ENCODE measurements at places on chromosomes 2 and 18. TPM values are rescaled to one million over a fixed set of nuclear protein-coding genes. Genes with fewer than 3 reads are reported as not detected.

GRCh38 chr2:40103163-40103562 is 324.1 kb upstream of the THUMPD2 start:
- peaks cover 3% of the 10 kb centered on the region for H3K4me1 ChIP-seq
- H3K4me3 ChIP-seq = no peak overlapping the region
- no peak for DNase-seq
- H3K27ac ChIP-seq = no peak overlapping the region
- no peaks in the 10 kb centered on the region for H3K36me3 ChIP-seq
- H3K27me3 ChIP-seq = no peaks in the 10 kb centered on the region

DNA sequence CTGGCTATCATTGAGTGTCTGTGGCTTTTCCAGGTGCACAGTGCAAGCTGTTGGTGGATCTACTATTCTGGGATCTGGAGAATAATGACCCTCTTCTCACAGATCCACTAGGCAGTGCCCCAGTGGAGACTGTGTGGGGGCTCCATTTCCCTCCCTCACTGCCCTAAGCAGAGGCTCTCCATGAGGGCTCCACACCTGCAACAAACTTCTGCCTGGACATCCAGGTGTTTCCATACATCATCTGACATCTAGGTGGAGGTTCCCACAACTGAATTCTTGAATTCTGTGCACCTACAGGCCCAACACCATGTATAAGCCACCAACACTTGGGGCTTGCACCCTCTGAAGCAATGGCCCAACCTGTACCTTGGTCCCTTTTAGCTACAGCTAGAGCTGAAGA is 775.4 kb upstream of the CDH2 start:
- no peak overlapping the region for H3K27ac ChIP-seq
- H3K4me3 ChIP-seq = no peak overlapping the region
- no peak for DNase-seq
- H3K4me1 ChIP-seq = no peaks in the 10 kb centered on the region

GRCh38 chr2:95349568-95350322 is 52.6 kb downstream of the KCNIP3 start:
- no peak for DNase-seq
- no peak overlapping the region for H3K4me3 ChIP-seq
- H3K36me3 ChIP-seq = no peaks in the 10 kb centered on the region

DNA sequence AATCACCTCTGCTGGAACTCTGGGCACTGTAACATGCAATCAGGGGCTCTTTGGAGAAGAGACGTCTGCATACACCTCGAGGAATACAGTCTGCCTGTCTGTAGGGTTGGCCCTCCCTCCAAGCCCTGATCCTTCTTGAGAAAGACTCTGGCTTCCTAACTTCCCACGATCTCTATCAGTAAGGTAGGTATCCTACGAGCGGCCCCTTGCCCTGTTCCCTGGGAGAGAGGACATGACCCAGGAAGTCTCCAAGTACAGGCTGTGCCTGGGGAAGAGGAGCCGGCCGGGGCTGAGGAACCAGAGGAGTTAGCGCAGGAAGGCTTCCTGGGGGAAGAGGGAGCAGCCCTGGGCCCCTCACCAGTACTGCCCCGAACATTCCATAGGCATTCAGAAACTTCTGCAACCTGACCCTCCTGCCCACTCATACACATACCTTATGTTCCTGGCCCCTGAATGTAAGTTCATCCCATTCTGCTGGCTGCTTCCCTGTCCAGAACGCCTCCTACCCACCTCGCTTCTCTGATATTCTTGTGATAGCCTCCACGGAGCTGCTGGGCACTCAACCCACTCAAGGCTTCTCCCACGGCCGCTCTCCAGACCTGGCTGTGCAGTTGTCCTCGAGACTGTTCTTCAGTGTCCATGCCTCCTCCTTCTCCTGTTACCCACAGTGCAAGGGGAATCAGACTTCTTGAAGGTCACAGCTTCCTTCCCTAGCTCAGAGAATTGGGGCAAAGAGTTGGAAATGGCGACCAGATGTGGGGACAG is 116.1 kb downstream of the CYP26B1 start:
- H3K27ac ChIP-seq = no peak overlapping the region
- no peak overlapping the region for H3K4me3 ChIP-seq
- peak; percentile 41 for DNase-seq
- H3K4me1 ChIP-seq = peaks cover 3% of the 10 kb centered on the region

DNA sequence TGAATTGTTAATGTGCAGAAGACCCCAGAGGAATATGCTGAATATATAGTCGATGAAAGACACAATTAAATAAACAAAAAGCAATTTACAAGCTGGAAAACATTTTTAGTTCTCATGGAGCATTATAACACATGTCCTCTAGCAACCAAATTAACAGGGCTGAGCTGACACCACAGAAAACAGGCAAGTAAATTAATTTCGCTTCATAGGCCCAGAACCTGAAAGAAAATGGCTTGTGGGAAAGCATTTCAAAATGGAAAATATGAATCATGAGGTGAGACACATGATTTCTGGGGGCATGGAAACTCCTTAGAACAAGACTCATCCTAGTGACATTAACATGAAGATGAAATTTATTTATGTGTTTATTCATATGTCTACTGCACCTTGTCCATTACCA is 25.0 kb upstream of the RNF152 start:
- no peak overlapping the region for H3K4me3 ChIP-seq
- no peak for DNase-seq
- no peaks in the 10 kb centered on the region for H3K27me3 ChIP-seq
- no peaks in the 10 kb centered on the region for H3K36me3 ChIP-seq
- H3K27ac ChIP-seq = no peak overlapping the region
- no peaks in the 10 kb centered on the region for H3K4me1 ChIP-seq

DNA sequence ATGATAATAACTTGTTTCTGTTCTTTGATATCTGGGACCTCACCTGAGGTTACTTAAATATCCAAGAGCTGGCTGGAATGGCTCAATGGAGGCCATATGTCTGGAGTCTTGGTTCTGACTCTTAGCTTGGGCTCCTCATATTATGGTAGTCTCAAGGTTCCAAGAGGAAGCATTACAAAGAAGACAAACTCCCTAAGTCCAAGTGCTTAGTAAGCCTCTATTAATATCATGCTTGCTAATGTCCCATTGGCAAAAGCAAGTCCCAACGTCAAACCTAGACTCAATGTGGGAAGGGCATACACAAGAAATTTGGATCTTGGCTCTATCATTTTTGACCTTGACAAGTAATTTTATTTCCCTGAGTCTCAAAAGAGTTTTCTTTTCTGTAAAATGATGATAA is 49.2 kb upstream of the SPOPL start:
- H3K36me3 ChIP-seq = no peaks in the 10 kb centered on the region
- no peaks in the 10 kb centered on the region for H3K4me1 ChIP-seq
- no peaks in the 10 kb centered on the region for H3K27me3 ChIP-seq
- no peak overlapping the region for H3K4me3 ChIP-seq

DNA sequence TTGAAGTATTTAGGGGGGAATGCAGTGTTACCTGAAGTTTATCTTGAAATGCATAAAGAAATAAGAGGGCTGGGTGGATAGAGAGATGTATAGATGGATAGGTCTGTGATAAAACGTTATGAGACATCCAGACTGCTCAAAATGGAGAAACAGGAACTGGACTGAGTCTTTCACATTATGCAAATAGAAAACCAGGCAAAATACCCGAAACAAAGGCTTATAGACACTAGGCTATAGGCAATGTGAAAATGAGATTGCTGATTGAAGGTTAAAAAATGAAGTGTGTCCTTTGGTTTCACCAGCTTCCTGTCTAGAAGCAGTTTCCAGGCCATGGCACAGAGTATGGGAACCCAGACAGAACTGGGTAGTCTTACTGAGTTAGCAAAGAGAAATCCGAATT is 24.9 kb upstream of the SLC3A1 start:
- no peaks in the 10 kb centered on the region for H3K27me3 ChIP-seq
- DNase-seq = no peak
- peaks cover 2% of the 10 kb centered on the region for H3K4me1 ChIP-seq
- no peaks in the 10 kb centered on the region for H3K36me3 ChIP-seq

- H3K4me3 ChIP-seq = no peak overlapping the region
- H3K27me3 ChIP-seq = no peaks in the 10 kb centered on the region
- no peak for DNase-seq
These were observed 1.7 kb downstream of the PFN4 start for GRCh38 chr2:24121469-24121868.

DNA sequence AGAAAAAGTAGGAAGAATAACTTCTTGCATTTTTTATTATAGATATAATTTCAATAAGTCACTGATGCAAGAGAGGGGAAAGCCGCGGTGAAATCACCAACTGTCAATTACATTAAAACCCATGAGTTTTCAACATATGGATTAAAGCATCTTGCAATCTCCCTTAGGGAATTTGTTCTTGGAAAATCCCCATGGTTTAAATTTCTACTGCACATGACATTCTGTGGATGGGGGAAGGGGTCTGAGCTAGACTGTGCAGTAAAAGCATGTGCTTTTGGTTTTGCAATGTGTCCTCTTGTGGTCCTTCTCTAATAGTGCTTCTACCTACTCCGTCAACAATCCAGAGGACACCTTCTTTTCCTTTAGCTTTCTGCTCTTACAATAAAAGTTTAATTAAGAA is 894.0 kb downstream of the DCDC2C start:
- no peak overlapping the region for H3K4me3 ChIP-seq
- no peak for DNase-seq
- peaks cover 1% of the 10 kb centered on the region for H3K27me3 ChIP-seq

DNA sequence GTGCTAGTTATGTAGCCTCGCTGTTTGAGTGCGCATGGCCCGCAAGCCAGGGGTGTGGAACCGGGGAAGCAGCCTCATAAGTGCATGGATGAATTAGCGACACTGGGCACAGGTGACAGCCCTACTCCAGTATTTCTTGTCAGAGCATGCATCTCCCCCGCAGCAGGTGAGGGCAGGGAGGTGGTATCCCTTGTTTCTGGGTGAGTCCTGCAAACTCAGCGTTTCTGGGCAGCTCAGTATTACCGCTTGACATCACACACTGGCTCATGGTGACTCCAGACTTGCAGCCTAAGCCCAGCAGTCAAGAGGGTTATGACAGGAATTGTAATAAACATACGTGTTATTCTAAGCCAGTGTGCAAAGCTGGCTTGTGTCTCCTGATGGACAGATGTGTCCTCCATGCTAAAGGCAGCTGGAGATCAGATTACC is 2.5 kb downstream of the CABLES1 start:
- peaks cover 4% of the 10 kb centered on the region for H3K36me3 ChIP-seq
- H3K4me1 ChIP-seq = peaks cover 25% of the 10 kb centered on the region
- peak overlapping the region; percentile 69 for H3K4me3 ChIP-seq
- peaks cover 4% of the 10 kb centered on the region for H3K27me3 ChIP-seq

DNA sequence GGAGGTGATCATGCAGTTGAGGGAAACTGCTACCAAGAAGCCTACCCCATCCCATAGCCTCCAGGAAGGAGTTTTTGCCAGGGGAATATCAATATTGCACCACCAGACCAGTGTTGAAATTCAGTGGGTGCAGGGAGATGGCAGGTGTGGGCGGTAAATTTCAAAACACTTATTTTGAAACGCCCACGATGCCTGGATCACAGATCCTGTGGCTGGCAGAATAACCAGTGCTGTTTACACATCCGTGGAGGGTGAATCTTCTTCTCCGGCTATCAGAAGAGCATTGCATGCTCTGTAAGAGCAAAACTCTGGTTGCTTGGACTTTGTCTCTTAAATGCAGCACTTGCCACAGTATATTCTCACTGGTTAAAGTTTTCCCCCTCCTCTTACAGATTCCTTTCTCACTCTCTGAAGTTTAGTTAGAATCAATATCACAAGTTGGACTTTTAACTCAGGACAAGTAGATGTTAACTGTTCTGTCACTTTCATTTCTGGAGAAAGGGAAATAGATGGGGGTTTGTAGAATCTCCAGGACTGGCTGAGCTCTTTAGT is 70.5 kb upstream of the ZCCHC2 start:
- no peaks in the 10 kb centered on the region for H3K27me3 ChIP-seq
- no peaks in the 10 kb centered on the region for H3K36me3 ChIP-seq
- DNase-seq = no peak
- no peak overlapping the region for H3K4me3 ChIP-seq
- no peak overlapping the region for H3K27ac ChIP-seq

DNA sequence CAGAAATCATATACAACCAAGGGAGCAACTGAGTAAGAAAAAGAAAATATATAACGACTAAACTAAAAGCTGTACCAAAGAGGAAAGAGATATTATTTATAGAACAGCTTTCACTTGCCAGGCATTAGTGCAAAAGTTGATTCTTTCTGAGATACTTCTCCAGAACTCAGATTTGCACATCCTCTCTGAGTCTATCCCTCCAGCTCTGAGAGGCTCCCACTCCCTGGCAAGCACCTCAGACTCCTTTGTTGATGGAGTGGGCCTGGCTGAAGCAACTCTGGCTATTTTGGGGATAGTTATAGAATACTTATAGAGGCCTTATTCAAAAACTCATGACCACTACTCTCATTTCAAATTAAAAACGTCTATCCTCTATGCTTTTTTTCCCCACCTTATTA is 501.6 kb upstream of the TNP1 start:
- no peak overlapping the region for H3K27ac ChIP-seq
- H3K4me3 ChIP-seq = no peak overlapping the region
- no peaks in the 10 kb centered on the region for H3K36me3 ChIP-seq
- H3K27me3 ChIP-seq = peaks cover 4% of the 10 kb centered on the region

GRCh38 chr2:132268977-132269523 is 107.3 kb upstream of the ANKRD30BL start:
- no peaks in the 10 kb centered on the region for H3K36me3 ChIP-seq
- DNase-seq = peak; percentile 39
- H3K27ac ChIP-seq = no peak overlapping the region
- no peak overlapping the region for H3K4me3 ChIP-seq
- H3K4me1 ChIP-seq = peaks cover 8% of the 10 kb centered on the region

- H3K4me1 ChIP-seq = no peaks in the 10 kb centered on the region
- H3K27me3 ChIP-seq = no peaks in the 10 kb centered on the region
- H3K27ac ChIP-seq = no peak overlapping the region
- no peaks in the 10 kb centered on the region for H3K36me3 ChIP-seq
These were observed 590.2 kb upstream of the SETBP1 start for GRCh38 chr18:44090453-44090852.

- H3K27me3 ChIP-seq = no peaks in the 10 kb centered on the region
- H3K4me3 ChIP-seq = no peak overlapping the region
- no peaks in the 10 kb centered on the region for H3K36me3 ChIP-seq
These were observed 80.3 kb upstream of the GATA6 start for GRCh38 chr18:22088996-22089640.

DNA sequence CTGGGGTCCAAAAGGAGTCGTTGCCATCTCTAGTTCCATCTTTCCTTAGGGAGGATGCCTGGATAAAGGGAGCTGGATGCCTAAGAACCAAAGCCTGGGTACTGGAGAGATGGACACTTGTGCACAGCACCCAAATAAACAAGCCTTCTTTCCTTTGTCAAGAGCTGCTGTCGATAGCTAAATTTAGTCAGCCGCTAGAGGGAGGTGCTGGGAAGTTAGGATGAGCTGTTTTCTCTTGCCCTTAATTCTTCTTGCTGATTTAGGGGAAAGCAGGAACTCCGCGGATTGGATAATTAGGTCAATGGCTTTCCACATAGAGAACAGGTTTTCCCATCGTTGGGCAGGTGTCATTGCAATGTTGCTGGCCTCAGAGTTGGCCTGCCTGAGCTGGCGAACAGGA is 30.9 kb upstream of the SERPINB12 start:
- peak overlapping the region; percentile 20 for H3K4me3 ChIP-seq
- H3K36me3 ChIP-seq = no peaks in the 10 kb centered on the region

GRCh38 chr2:86233436-86233835 is 34.2 kb downstream of the MRPL35 start:
- no peaks in the 10 kb centered on the region for H3K27me3 ChIP-seq
- no peak overlapping the region for H3K27ac ChIP-seq
- no peaks in the 10 kb centered on the region for H3K36me3 ChIP-seq
- no peak overlapping the region for H3K4me3 ChIP-seq
- no peaks in the 10 kb centered on the region for H3K4me1 ChIP-seq
- DNase-seq = no peak

MOCOS gene
- 6.5 TPM for total RNA-seq

RGPD3 gene
- 0.17 TPM for total RNA-seq

CCDC141 gene
- 21.6 TPM for total RNA-seq

PRSS56 gene
- not detected for total RNA-seq

PRKAG3 gene
- not detected for total RNA-seq

FHOD3 gene
- total RNA-seq = 10.5 TPM

CFAP53 gene
- total RNA-seq = 0.34 TPM

MAP3K19 gene
- not detected for total RNA-seq

ABCA12 gene
- not detected for total RNA-seq

CXCR4 gene
- 1.3 TPM for total RNA-seq

XIRP2 gene
- total RNA-seq = 0.11 TPM

MATN3 gene
- 9.7 TPM for total RNA-seq

All from H1 (cell line).